ENCODE measurements at places on chromosomes 16 and 17.
A peak's percentile ranks its signal among the peaks of the same experiment; 100 is the strongest.

- peak; percentile 66 for DNase-seq
Observed at GRCh38 chr17:77882481-77883212, 75.9 kb upstream of the TNRC6C start.

- no peak for DNase-seq
Observed at GRCh38 chr17:76011951-76012350, 11.3 kb downstream of the CDK3 start.

DNA sequence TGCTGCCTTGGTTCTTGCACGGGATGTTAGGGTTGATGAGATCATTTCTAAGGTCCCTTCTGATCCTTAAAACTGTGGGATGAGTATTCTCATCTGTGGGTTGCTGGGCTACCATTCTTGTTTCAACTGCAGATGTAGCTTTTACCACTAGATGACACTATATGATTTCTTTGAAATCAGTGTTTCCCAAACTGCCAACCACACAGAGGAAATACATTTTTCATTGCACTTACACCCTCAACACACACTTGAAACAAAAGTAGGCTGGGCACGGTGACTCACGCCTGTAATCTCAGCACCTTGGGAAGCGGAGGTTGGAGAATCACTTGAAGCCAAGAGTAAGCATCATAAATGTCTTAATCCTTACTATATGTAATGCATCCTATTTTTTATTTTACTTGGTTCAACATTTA, 15.3 kb downstream of the LCMT1 start:
- no peak for DNase-seq

GRCh38 chr17:80577876-80578570, 33.4 kb downstream of the RPTOR start:
- no peak for DNase-seq

- peak; percentile 36 for DNase-seq
Observed at GRCh38 chr17:10171122-10171571, 27.3 kb downstream of the GAS7 start.

GRCh38 chr17:4617590-4618351, 23.7 kb downstream of the ALOX15 start:
- DNase-seq, result no peak

DNA sequence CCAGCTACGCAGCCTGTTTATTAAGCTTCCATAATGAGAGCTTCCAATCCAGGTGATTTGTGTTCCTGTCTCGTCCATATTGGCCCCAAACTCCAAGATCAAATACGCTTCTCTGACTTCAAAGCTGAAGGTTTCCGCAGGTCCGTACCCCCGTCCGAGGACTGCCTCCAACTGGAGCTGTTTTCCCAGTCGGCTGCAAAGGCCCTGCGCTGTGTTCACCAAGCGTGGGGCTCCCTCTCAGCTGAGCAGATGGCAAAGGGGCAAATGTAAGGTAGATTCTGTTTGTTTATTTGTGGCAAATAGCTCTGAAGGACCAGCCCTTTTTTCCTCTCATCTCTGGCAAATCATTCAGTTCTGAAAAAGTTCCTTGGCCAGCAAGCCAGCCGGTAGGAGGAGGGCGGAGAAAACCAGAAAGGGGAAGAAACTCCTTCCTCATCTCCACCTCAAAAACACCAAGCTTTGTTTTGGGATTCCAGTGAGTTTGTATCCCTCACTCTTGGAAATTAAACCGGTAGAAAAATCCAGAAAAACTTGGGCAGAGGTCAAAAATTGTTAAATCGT, 35.2 kb downstream of the NXN start:
- DNase-seq, result no peak

DNA sequence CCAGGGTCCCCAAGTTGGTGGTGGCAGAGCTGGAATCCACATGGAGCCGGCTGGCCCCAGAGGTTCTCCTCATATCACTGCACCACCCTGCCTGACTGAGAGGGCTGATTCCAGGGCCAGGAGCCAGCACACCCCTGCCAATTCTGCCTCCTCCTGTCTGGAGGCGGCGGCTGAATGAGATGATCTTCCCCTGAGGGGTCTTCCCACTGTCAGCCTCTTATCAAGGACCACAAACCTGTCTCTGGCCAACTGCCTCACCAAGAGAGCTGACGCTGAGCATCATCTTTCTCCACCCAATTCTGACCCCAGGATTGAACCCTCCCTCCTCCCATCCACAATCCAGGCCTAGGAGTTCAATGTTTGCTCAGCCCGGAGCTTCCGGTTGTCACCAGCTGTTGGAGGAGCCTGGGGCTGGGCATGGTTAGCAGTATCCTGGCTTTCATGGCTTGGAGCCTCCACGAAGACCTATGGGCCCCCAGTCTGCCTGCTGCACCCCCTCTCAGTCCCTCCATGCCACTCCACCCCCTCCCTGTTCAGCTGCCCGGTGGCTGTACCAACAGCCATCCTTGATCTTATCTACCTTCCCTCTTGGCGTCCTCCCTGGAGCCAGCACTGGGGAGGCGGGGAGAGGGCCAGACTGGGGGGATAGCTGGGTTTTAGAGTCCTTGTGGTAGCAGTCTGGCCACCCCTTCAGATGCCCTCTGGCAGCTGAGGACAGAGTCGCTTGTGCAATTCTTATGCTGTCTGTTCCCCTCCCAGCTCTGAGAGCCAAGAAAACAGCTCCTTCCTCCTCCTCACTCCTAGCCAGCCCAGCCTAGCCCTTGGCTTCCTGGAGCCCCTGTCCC, 25.6 kb downstream of the ABCC3 start:
- DNase-seq, result no peak

- no peak for DNase-seq
Observed at GRCh38 chr17:65633988-65634387, 72.5 kb upstream of the AXIN2 start.

DNA sequence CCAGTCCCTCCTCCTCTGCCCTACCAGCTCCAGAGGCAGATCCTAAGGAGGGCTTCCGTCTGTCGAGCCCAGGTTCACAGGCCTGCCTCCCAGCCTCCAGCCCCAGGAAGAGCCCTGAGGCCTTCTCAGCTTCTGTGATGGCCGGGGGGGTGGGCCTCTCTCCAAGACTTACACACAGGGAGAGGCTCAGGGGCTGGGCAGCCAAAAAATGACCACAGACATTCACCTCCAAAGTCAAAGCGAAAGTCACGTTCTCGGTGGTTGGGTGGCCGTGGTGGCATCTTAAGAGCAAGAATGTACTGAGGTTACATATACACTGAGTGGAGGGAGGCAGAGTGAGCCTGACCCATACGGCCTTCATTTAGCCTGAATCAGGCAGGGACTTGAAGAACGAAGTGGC, 119.1 kb downstream of the CCDC182 start:
- DNase-seq, result no peak

DNA sequence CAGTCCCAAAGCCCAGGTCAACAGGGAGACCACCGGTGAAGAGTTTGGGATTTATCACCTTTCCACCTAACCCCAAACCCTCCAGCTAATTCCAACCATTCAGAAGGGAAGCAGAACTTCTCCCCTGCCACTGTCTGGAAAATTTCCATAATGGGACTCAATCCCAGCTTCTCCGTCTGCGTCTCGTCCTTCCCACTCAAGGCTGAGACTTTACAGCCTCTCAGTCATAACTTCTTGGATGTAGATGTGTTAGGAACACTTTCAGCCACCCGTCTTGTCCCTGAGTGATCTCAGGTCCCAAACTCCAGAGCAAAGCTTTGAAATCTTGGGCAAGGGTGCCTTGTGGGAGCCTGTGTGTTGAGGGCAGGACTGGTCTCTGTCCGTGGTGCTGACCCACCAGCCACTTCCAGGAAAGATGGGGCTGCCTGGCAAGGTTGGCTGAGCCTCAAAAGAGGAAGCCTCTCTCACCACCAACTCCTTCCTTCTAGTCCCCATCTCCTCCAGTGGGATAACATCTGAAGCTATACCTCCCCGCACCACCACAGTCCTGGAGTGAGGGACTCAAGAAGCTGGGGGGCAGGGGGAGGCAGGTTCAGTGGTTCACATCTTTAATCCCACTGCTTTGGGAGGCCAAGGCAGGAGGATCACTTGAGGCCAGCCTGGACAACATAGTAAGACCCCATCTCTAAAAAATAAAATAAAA, 9.3 kb downstream of the GAS2L2 start:
- DNase-seq, result no peak

DNA sequence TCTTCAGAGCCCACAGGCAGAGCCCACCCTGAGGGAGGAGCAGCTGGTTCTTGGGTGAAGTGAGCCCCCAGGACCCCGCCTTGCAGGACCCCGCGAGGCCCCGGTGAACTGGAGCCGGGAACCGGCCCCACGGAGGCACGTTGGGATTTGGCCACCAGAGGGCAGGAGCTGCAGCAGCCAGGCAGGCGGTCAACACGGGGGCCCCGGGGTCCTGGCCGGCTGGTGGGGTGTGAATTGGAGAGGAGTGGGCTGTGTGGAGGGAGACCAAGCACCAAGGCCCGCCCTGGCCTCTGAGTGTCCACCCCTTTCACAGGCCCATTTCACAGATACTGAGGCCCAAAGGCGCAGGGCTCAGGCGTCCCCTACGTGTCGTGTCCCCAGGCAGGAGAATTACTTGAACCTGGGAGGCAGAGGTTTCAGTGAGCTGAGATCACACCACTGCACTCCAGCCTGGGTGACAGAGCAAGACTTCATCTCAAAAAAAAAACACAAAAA, 2.2 kb downstream of the DPEP1 start:
- no peak for DNase-seq

DNA sequence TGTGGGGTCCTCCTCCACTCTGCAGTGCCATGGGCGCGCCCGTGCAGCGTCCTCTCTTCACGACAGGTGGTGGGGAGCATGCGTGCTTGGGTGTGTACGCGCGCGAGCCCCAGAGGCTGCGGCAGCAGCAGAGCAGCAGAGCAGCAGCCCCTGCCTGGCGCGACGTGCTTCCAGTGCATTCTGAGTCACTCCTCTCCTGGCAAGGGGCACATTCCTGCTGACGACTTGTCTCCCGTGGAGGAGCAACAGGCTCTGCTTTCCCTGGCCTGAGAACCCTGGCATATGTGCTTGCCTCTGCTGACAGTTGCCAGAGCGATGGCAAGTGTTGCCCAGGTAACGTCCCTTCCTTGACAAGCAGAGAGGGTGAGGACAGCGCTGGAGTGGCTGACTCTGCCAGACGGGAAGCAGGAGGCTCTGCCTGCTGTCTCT, 133.8 kb upstream of the PLCG2 start:
- DNase-seq, result peak; percentile 57

GRCh38 chr16:51753467-51754127, 602.5 kb upstream of the SALL1 start:
- DNase-seq, result no peak

- DNase-seq, result no peak
Observed at GRCh38 chr17:6510321-6510977, 45.9 kb downstream of the PITPNM3 start.

DNA sequence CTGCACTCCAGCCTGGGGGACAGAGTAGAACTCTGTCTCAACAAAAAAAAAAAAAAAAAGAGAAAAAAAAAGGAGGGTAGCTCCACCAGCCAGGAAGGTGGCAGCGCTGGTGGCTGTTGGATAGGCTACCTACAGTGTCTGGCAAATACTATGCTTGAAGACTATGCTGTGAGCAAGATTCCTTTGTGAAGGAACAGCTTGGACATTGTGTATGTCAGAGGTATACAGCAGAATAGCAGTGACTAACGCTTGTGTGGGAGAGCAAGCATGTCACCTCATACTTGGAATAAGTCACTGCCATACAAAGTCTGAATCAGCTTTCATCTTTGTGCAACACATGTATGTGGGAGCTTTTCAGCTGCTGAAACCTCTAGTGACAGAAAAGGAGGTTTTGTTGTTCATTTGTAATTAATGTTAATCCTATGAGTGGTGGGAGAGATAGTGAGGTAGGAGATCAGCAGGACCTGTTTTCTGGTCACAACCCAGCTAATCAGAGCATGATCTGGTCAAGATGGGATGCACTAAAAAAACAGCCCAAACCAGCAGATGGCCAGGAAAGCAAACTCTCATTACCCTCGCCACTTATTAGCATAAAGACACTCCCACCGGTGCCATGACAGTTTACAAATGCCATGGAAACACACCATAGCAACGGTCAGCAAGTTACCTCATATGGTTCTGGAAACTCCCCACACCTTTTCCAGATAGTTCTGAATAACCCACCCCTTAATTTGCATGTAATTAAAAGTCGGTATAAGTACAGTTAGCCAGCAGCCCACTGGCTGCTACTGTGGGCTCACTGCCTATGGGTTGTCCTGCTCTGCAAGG, 6.8 kb upstream of the ITGAD start:
- DNase-seq, result no peak

GRCh38 chr17:35449371-35449931, 885 bp upstream of the SLFN13 start:
- DNase-seq, result no peak

DNA sequence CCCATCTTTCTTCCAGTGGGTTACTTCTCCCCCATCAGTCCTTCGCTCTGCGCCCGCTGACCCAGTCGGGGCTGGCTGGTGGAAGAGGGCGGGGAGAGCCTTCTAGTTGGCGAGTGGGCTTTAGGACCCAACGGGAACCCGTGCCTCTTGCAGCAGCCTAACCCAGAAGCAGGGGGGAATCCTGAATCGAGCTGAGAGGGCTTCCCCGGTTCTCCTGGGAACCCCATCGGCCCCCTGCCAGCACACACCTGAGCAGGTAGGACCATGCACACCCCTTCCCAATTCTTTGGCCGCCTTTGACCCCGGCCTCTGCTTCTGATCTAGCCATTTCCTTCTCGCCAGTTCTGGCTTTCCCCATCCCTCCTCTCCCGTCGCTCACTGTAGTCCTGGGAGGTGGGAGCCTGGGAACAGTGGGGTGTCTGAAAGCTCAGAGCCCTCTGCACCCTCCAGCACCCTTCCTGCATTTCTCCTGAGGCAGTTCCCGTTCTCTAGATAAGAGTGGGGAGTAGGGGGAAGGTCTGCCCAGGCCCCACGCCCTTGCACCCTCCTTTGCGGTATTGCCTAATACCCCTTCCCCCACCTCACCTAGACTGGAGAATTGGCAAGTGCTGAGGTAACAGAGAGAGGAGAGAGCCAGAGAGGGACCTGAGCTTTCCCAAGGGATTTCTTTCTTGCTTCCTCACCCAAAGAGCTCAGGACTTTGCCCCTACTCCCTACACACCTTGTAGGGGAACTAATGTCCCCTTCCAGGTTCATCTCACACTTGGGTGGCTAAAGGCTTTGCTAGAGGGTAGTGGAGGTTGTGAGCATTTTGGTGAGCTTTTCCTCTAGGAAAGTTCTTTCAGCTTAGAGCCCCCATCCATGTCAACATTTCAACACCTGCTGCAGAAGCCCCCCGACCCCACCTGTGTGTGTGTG, at the start of gene RARA:
Gene RARA, plus strand, starts transcription at position 150 of the 918 bp plus-strand sequence. CDS start 22,039 bp downstream, outside the sequence.
- no peak for DNase-seq

GRCh38 chr17:29720551-29720950, 97.8 kb upstream of the CORO6 start:
- no peak for DNase-seq

DNA sequence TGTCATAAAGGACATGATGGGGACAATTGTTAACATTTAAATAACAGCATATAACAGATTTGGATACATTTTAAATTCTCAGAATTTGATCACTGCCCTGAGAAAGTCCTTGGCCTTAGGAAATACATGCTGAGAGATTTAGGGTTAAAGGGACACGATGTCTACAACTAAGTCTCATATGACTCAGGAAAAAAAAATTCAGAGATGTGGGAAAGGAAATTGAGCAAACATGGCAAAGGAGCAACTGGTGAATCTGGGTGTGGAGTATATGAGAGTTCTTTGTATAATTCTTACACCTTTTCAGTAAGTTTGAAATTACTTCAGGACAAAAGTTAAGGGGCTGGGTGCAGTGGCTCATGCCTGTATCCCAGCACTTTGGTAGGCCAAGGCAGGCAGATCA, 18.2 kb downstream of the MPP3 start:
- DNase-seq, result no peak
